ENCODE measurements at places on chromosomes 11 and 22.

DNA sequence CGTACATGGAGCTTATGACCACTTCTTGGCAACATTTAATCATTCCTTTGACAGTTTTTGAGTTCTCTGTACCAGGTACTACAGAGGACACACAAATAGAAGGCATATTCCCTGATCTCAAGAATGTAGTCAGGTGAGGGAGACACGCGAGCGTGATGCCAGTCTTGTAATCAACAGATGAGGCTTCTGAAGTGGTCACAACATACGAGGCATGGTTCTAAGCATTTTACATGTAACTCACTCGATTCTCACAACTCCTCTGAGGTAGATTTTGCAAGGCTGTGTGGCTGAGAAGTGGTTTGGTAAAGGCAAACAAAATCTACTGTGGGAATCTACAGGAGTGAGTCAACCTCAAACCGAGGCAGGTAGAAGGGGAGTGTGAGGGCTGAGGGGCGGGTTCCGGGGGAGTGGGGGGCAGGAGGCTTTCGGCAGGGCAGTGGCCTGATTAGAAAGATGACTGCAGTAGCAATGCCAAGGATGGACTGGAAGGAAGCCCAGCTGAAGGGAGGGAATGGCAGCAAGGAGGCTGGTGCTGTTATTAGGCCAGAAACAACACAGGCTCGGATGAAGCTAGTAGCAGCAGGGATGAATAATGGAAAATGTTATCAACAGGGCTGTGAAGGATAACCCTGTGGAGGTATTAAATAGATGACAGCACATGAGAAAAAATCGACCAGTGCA lies 63.8 kb downstream of the ST14 start:
- DNase-seq: no peak

GRCh38 chr11:81092522-81092921 lies 1641.1 kb downstream of the FAM181B start:
- DNase-seq: no peak

DNA sequence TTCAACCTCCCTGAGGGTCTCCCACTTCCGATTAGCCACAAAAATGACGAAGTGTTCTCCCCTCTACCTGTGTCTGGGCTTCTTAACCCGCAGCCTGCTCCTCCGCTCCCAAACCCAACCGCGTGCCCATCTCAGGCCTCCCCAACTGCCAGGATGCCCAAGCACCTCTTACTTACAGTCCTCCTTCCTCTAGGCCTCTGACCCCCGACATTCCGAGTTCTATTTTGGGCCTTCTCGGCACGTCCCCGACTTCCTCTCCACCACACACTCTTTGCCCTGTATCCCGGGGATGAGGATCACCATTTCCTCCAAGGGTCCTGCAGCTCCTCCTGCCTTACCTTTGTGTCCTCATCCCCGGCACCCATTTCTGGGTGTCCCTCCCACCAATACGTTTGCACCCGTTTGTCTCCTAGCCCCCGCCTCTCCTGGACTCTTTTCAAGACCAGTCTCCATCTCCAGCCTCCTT lies 388 bp upstream of the MUS81 start:
- peak; percentile 55 for DNase-seq

DNA sequence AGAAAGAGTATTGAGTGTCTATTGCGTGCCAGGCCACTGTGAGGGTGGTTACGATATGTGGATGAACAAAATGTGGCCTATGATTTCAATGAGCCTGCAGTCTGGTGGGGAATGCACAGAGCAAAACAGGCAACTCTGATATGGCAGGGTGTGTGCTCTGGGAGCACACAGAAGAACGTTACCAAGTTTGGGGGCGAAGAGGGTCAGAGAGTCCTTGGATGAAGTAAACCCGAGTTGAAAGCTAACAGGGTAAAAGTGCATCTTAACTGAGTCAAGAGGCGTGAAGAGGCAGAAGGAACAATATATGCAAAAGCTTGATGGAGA lies 258 bp downstream of the CFAP68 start:
- no peak for DNase-seq

DNA sequence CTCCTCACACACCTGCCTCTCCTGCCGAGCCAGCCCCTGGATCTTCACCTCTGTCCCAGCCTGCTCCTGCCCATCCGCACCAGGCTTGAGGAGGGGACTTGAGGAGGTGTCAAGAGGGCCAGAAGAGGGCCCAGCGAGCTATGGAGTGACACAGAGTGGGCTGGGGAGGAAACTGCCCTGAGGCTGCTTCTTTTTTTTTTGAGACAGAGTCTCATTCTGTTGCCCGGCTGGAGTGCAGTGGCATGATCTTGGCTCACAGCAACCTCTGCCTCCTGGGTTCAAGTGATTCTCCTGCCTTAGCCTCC lies 21.9 kb upstream of the CDON start:
- no peak for DNase-seq

DNA sequence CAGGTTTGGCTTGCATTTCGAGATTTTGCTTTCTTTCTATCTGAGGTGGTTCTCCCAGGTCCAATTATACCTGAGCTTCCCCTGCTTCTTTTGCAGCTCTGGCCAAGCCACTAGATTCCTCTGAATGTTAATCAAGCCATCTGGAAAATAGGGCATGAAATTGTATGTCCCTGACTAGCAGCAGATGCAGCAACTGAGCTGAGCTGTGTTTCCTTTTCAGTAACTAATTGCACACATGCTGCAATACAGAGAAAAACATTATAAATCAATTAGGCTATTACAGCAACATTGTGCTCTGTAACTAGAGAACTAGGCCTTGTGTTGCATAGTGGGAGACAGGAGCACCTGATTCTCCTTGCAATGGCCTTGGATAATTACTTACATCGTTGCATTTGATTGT lies 408.3 kb downstream of the ETS1 start:
- DNase-seq: no peak

DNA sequence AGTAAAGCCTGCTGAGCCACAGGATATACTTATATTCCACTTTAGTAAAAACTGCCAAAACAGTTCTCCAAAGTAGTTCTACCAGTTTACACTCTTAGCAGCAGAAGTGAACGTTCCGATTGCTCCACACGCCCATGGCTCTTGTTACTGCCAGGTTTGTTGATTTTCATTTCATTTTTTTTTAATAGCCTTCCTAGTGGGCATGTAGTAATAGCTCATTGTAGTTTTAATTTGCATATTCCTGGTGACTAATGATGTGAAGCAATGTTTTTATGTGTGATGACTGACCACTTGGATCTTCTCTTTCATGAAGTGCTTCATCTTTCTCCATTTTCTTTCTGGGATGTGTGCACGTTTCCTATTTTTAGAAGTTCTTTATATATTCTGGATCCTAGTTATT lies 4.8 kb upstream of the C11orf97 start:
- no peak for DNase-seq

DNA sequence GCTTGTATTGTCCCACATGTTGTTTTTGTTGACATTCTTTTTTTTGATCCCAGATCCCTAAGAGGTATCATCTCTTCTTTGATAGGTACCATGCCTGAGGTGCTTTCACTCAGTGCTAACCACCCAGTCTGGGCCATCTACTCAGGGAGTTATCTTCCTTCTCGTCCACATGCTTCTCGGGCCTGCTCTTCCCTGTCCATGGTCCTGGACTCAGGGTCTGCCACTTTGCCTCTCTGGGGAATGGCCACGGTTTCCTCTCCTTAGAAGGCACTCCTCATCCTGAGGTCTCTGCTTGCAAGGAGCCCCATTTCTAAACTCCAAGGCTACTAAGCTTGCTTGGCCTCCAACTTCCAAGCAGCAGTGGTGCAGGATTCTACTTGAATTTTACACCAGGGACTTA lies 227.0 kb upstream of the NCAM1 start:
- no peak for DNase-seq

DNA sequence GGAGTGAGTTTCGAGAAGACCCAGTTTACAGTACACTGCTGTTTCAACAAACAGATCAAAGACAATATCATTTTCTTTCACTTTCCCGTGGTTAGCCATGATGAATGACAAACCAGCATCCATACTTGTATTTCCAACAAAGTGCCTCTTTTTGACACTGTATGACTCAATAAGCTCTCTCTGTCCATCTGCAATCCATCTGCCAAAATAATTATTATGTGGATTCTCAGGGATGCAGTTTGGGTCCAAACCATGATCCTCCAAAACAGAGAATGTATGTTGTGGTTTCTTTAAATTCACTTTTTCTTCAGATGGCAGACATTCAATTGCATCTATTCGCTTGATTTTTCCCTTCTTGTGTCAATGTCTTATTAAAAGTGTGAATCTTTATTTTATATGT lies 37.8 kb upstream of the RASD2 start:
- no peak for DNase-seq

DNA sequence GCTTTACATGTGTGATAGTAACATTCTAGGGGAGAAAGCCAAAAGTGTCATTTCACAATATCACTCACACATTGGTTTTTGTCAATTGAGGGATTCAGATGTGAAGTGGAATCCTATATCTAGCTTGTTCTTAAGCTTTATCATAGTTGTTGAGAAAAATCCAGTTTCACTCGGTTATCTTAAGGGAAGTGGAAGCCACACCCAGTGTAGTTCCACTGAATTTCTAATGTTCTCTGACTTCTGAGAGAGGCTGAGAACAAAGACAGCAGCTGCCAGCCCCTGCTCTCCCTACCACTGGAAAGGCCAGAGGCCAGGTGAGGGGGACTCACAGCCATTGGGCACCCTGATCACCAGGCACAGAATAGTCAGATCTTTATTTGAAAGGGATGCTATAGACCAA lies 53.7 kb downstream of the THAP12 start:
- DNase-seq: no peak

- no peak for DNase-seq
Measured at GRCh38 chr11:64690235-64690634, 32.8 kb downstream of the NRXN2 start.

GRCh38 chr11:36271794-36272407 lies 17.3 kb downstream of the COMMD9 start:
- DNase-seq: no peak

- DNase-seq: no peak
Measured at GRCh38 chr22:48141301-48141700, 1378.9 kb downstream of the TBC1D22A start.

GRCh38 chr11:66336234-66337102 lies at the start of gene RIN1:
Gene RIN1 (minus strand): TSS chr11:66336434. CDS start chr11:66336402, 32 bp downstream.
- peak; percentile 91 for DNase-seq
